ENCODE measurements at places on chromosomes 1 and 21.

DNA sequence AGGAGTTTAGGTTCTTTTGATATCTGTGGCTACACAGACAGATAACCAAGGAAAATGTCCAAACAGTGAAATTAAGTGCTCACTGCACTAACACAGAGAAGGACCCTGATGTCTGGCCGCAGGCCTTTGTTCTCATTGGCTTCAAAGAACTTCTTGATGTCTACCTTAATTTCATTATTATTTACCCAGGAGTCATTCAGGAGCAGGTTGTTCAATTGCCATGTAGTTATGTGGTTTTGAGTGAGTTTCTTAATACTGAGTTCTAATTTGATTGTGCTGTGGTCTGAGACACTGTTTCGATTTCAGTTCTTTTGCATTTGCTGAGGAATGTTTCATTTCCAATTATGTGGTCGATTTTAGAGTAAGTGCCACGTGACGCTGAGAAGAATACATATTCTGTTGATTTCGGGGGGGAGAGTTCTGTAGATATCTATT is 15.2 kb upstream of the LGALS8 start:
- no peak for DNase-seq

DNA sequence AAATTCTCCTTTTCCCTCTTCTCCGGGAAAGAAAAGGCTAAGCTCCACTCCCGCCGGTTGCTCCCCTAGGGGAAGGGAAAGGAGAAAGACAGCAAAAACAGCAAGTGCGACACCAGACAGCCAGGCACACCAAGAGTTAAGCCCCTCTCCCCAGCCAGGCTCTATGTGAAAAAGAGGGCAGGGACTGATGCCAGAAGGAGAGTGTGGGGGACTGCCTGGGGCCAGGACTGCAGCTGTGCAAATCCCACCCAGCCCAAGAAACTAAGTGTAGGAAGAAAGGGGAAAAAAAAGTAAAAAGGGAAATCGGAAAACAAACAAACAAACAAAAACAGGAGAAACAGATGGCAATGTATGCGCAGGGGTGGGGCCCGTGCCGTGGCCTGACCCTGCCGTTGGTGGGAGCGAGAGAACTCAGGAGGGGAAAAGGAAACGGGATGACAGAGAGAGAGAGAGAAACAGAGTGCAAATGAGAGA is 27.7 kb upstream of the FMO1 start:
- peak; percentile 3 for DNase-seq

- DNase-seq = no peak
These were observed 6.6 kb downstream of the SCAF4 start for GRCh38 chr21:31725202-31725839.

DNA sequence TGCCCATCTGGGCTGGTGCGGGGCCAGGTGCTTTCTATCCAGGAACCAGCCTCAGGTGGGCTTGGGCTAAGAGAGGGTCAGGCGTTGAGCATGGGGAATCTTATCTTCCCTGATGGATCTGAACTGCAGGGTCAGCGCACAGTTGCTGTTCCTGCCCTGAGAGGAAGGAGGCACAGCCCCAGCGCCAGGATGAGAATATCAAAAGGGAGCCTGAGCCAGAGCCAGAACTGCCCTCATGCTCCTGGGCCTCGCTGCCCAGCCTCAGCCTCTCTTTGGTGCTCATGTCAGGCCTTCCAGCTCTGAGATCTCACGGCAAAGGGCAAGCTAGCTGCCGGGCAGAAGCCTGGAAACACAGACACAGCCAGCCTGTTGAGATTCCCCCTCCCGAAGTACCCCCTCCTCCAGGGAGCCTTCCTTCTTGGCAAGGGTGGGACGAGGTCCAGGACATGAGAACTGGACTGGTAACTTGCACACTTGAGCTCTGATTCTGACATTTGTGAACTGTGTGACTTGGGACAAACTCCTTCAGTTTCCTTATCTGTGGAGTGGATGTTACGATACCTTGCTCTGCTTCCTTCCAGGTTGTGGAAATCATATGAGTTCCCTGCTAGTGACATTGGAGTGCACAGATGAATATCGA is 1.2 kb upstream of the LAD1 start:
- no peak for DNase-seq

GRCh38 chr1:194155962-194156361 is 969.5 kb upstream of the B3GALT2 start:
- no peak for DNase-seq

- DNase-seq = peak; percentile 92
These were observed 50.9 kb upstream of the TRABD2B start for GRCh38 chr1:48048064-48048463.

DNA sequence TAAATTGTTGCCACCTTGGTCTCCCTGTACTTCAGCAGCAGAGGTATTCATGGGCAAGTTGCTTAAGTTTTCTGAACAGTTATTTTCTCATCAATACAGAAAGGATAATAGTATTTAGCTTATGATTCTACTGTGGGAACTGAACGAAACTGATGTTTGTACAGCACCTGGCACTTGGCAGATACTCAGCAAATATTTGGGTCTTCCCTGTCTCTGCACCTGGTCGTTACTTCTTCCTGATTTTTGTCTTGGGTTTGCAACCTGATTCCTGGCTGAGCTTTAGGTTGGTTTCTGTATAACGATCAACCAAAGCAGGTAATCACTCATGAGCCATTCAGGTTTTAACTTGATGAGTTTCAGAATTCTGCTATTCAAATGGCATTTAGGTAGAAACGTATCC is 490.6 kb downstream of the KIF26B start:
- DNase-seq = no peak

- no peak for DNase-seq
These were observed 13.1 kb downstream of the SERPINC1 start for GRCh38 chr1:173903827-173904531.

DNA sequence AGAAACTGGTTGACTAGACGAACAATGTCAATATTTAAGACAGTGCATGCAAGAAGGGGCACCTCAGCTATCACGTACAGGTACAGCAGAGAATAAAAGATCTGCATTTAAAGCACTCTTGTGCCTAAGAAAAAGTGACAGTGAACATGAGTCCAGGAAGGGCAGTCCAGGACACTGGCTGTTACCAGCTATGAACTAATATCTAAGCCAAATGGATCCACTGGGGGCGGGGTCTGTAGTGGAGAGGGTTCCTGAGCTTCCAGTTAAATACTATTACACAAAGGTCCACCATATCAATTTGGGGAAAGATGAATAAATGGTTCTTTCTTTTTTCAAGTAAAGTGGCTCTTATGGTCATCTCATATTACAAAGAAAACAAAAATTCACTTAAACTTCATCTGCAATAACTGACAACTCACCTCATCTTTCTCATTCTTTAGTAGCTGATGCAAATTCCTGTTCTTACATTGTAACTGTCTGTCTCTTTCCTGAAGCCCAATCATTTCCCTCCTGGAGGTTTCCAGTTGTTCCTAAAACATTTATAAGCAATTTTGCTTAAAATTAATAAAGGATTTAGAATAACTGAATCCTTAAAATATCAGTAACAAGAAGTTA is 24.5 kb downstream of the SSX2IP start:
- peak; percentile 38 for DNase-seq

DNA sequence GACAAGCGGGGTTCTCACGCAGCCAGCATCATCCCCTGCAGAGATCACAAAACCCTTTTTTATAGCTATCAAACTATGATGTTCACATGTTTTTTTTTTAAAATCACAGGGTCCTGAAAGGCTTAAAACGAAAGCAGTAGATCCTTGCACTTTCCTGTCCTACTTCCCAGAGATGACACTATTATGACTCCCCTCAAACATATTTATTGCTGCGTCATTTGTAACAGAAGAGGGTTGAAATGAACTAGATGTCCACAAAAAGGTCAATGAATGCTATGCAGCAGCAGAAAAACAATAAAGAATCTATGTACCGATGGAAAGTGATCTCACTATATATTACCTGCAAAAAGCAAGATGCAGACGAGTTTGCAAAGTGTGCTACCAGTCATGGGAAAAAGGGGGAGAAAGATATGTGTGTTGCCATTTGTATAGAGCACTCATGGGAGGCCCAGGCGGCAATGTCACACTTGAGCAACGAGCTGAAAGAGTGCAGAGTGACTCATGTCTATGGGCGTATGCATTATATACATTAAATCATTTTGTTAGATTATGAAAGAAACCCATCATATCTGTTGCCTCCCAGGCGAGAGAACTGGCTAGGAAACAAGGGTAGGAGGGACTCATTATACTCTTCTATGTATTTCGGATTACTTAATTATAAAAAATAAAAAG is 68.9 kb upstream of the PARP1 start:
- DNase-seq = peak; percentile 22

DNA sequence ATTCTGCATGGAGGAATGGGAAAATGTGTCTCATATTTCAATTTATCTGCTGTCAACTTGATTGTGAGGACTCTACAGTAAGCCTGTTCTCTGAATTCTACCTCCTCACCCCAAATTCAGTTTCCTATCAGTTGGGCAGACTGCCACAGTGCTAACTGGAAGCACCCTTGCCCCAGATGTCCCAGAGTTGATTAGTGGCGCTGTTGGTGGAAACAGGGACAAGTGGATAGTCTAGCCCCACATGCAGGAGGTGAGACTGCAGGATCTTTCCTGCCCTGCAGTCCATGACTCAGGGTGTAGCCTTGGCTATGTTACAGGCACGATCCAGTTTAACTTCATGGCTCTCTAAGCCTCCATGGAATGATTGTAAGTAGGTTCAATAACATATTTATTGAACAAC is 22.1 kb downstream of the ADAM30 start:
- DNase-seq = peak; percentile 20

DNA sequence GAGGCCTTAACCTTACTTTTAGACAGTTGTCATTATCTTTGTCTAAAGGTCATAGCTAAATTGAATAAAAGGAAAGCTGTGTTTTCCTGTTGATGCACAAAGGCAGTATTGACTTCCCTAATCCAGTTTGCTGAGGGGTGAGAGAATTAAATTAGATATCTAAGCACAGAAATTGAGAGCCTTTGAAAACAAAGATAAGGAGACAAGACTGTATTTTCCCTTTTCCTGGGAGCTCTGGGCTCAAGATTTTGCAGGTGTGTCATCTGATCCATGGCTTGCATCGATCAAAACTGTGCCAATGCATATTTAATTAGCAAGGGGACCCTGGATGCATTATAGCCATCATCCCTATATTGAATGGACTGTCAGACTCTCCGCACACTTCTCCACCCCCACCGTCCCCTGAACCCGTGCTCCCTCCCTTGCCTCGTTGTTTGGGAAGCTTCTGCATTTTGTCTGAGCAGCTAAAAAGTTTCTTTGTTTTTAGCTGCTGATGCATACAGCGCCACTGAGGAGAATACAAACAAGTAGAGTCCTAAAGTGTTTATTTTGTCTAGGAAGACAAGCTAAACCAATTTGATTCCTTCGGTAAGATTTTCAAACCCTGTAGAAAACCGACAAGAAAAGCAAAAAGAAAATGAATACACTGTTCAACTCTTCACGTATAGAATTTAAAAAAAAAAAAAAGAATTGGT is 186.3 kb downstream of the NFIA start:
- DNase-seq = no peak
